Stimulated activated CD4-positive, alpha-beta T cell treated with anti-CD3 and anti-CD28 coated beads, Interleukin-1b, Interleukin-23, amount 100 ng/mL, for 1 hour (primary cell): ENCODE measurements at places on chromosomes 11 and 22.
A peak's percentile ranks its signal among the peaks of the same experiment; 100 is the strongest.

DNA sequence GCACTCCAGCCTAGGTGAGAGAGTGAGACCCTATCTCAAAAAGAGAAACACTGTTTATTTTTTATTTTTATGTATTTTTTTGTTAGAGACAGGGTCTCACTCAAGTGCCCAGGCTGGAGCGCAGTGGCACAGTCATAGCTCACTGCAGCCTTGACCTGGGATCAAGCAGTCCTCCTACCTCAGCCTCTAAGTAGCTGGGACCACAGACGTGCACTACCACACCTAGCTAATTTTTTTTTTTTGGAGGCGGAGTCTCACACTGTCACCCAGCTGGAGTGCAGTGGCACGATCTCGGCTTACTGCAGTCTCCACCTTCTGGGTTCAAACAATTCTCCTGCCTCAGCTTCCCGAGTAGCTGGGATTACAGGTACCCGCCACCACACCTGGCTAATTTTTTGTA is 6.4 kb downstream of the RBX1 start:
- DNase-seq = no peak

DNA sequence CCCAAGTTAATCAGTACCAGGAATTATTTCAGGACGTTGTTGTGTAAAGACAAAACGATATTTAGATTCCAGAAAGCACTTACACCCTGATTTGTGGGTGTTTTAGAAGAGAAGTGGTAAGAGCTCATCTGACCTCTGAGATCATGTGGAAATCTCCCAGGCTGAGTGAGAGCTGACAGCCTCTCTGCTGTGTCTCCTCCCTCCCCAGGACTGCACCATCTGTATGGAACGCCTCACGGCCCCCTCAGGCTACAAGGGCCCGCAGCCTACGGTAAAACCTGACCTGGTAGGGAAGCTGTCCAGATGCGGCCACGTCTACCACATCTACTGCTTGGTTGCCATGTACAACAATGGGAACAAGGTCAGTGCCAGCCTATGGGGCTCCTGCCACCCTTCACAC is 20.0 kb downstream of the DTX4 start:
- DNase-seq = no peak

DNA sequence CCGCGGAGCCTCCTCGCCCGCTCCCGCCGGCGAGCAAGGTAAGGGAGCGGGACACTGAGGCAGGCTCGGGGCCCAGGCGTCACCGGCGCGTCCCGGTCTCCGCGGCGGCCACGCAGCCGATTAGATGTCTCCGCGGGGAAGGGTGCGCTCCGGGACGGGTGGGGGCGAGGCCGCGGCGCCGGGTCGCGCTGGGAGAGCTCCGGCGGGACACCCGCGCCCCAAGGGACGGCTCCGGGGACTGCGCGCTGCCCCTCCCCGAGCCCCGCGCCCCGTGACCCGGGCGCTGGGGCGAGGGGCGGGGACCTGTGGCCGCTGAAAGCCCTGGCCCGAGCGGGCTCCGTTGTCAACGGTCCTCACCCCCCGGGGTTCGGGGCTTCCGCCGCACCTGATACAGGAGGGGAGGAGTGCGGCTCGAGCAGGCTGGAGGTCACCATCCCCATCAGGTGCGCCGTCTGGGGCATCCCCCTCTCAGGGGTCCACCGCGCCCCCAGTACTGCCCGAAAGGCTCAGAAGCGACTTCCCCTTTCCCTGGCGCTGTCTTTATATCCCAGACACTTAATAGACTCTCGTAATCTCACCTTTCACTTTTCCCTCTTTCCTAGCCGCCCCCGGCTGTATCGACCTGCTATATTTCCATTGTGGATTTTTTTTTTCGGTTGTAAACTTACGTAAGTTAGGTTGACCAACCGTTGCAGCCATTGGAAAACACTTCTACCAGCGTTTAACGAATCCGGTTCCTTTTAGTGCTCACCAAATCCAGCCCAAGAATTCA is 573 bp downstream of the PPFIA1 start:
- DNase-seq = peak; percentile 2

DNA sequence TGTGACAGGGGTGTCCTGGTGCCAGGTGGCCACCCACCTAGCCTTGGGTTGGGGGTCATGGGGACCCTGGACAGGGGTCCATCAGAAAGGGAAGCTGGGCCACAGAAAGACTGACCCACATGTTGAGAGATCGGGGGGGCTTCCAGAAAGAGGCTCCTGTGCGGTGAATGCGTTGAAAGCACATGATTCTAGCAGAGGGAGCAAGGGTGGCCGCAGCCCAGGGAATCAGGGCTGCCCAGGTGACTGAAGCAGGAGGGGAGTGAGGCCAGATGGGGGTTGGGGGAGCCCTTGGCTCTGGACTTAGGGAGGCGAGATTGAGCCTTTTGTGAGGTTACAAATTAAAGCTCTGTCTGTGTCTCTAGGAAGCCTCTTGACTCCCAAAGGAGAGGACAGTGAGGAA is 80.7 kb downstream of the MORC2 start:
- DNase-seq = no peak

- DNase-seq = no peak
Observed at GRCh38 chr11:14886513-14886912, 5.5 kb downstream of the CYP2R1 start.

GRCh38 chr22:47209547-47210023 is 447.1 kb downstream of the TBC1D22A start:
- DNase-seq = no peak

DNA sequence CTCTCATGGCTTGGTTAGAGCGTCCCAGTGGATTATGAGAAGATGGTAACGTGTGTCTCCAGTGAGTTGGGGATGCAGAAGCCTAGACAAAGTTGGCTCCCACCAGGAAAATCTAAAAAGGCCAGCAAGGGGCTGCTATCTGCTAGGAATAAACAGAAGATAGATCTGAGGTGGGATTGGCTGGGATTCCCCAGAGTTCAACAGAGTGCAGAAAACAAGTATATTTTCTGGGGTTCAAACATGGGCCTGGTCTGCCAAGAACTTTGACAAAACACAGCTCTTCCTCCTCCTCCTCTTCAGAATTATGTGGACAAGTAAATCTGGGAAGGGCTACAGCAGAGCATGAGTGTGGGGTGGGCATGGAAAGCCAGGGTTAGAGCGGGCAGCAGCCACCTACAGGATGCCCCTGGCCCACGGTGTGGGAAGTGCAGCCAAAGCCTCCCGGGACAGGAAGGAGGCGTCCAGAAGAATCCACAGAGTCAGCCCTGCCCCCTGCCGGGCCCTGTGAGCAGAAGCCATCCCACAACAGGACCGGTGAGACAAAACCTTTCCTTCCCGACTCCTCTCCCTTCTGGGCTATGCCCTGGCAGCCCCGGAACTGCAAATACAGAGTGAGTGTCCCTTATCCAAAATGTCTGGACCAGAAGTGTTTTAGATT is 67.1 kb downstream of the CD82 start:
- DNase-seq = no peak
